T-helper 1 cell (primary cell): ENCODE measurements at places on chromosomes 6 and 20.
A peak's percentile ranks its signal among the peaks of the same experiment; 100 is the strongest.

DNA sequence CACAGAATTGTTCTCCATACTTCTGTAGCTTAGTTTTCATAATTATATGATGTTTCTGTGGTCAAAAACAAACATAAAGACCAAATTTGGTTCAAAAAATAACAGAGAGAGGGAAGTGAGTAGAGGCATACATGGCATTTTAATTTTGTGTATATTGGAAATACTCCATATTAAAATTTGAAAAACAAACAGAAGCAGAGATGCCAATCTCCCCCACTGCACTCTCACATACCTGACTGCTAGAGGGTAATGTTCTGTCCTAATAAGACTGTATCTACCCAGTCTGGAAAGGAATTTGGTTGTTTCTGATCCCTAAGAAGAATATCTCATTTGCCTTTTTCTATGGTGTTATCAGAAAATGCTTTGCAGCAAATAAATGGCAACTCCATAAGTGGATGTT lies 959.0 kb upstream of the FLRT3 start:
- DNase-seq: no peak

DNA sequence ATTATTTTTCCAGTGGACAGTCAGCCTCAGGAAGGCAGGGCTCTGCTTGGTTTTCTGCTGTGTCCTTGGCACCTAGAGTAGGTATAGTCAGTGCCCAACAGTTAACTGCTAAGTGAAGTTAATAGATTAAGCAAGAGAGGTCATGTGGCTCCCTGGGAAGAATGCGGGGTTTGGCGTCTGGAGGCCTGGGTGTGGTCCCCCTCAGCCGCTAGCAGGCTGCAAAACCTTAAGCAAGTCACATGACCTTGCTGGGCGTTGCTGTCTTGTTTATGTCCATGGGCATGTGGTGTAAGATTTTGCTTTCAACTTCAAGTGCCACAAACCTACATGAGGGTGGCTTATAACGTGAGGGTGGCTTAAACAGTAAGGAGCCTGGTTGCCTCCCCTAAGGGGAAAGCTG lies 75.5 kb upstream of the SCP2D1 start:
- no peak for DNase-seq

GRCh38 chr6:16108419-16108818 lies 20.5 kb upstream of the MYLIP start:
- no peak for DNase-seq

DNA sequence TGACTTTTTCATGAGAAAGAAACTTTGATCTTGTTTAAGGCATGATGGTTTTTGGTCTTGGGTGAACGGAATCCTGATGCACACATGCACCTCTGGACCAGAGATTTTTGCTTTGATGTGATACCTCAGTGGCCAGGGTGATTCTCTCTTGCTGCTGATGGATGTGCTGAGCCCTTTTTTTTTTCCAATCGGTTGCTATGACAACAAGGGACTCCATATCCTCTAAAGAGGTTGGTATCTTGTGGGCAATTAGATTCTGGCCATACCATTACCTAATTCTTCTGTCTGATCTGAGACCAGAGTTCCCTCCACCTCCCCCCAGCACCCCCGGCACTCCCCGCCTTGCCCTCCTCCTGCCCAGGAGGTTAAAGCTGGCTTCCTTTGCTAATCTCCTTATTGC lies 24.9 kb downstream of the PDYN start:
- no peak for DNase-seq

- DNase-seq: no peak
Measured at GRCh38 chr6:18262702-18263417, 1.5 kb downstream of the DEK start.

GRCh38 chr6:72639920-72640614 lies 18.2 kb downstream of the KCNQ5 start:
- DNase-seq: no peak

GRCh38 chr20:60540591-60540990 lies 582.4 kb downstream of the CDH26 start:
- DNase-seq: no peak

GRCh38 chr20:44001667-44002596 lies 87.3 kb downstream of the TOX2 start:
- peak; percentile 55 for DNase-seq

GRCh38 chr20:52190437-52191131 lies 995 bp downstream of the ZFP64 start:
- DNase-seq: peak; percentile 15

- no peak for DNase-seq
Measured at GRCh38 chr20:33679758-33680485, 5.7 kb upstream of the NECAB3 start.

- no peak for DNase-seq
Measured at GRCh38 chr6:131949909-131950766, 1.0 kb downstream of the CCN2 start.

DNA sequence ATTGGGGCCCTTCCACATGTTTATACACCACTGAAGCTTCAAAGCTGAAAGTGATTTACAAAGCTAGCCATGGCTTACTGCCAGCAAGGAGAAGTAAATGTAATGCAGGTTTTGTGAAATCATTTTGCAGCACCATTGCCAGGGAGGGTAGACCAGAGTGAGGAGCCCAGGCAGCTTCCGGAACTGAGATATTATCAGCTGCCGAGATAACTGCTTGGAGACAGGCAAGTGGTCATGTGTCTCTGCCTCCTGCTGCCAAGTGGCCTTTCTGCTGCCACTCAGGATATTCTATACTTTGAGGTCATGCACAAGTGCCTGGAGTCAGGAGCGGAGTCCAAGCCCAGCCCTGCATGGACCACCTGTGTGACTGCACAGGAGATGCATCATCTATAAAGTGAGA lies 160.2 kb downstream of the SYNDIG1 start:
- no peak for DNase-seq

DNA sequence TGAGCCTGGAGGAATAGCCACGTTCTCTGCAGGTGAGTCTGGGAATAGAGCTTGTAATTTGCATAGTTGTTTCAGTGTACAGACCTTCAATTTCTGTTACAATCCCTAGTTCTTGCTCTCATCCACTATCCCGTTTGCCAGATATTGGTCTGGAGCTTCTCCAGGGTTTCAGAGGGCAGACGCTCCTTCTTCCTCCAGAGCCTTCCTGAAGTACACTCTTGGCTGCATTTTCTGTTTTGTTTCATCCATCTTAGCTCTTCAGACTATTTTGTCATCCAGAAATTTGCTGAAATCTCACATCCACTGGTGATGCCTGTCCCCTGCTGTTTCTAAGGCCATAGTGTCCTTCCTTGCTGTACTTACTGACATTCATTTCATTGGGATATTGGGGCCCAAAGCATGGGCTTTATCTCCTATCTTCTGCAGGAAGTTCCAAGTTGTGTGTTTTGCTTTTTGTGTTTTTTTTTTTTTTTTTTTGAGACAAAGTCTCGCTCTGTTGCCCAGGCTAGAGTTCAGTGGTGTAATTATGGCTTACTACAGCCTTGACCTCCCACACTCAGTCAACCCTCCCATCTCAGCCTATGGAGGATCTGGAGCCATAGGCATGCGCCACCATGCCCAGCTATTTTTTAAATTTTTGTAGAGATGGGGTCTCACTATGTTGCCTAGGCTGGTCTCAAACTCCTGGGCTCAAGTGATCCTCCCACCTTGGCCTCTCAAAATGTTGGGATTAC lies 18.7 kb downstream of the CDS2 start:
- no peak for DNase-seq

- no peak for DNase-seq
Measured at GRCh38 chr20:37711994-37712964, 18.4 kb downstream of the CTNNBL1 start.

DNA sequence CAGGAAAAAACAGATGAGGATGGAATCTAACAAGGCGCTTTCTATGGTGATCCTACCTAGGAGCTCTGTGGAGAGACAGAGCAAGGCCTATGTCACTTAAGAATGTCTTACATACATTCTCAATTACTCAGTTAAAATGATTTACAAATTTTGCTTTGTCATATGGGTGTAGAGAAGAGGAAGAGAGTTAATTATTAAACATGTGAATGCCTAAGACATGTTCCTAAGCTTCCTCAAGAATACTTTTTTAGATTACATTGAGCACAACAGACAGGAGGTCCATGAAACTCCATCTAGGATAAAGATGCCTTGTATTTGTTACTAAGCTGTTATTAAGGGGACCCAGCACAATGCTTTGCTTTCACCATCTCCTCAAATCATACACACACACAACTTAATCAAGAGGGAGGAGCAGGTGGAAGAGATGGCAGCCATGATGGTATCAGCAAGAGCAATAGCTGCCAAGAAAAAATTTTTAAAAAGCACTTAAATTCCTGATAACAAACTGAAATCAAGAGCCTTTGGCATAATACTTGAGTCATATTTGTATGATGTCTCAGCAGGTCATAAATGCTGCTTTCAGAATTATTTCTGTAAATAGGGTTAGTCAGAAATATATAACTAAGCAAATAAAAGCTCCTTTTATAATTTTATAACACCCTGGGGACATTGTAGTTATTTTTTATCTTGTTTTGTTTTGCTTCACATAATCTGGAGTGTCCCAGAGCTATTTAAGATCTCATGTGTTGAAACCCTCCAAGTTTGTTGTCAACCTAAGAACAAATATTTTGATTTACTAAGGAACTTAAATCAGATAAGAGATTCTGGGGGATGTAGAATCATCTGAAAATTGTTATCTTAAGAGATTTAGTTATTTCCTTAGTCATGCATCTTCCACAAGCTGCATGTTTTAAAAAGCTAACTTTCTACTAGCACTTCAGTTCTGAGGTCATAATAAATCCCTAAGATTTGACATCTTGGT lies 70.0 kb upstream of the CD2AP start:
- DNase-seq: no peak

GRCh38 chr6:112990971-112991370 lies 643.8 kb downstream of the RFPL4B start:
- no peak for DNase-seq

- no peak for DNase-seq
Measured at GRCh38 chr20:59782986-59783640, 150.3 kb downstream of the SYCP2 start.

DNA sequence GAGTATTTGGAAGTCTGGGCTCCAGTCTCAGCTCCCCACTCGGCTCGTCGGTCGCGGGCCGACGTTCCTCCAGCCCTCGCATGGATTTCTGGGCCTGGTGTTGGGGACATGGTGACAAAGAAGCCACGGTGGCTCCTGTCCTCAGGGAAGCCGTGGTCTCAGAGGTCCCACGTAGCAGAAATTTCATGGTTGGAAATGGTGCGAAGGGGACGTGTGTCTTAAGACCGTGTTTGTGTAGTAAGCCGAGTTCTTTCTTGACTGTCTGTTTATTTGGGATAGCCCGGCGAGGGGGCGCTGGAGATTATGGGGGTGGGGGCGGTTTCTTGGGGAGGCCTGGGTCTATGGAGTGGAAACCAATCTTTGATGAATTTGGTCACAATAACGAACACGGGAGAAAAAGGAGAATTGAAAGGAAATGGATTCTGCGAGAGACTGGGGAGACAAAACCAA lies 23.5 kb upstream of the MAP3K7 start:
- no peak for DNase-seq

- DNase-seq: no peak
Measured at GRCh38 chr6:69825904-69826303, 29.1 kb upstream of the LMBRD1 start.

GRCh38 chr20:43363506-43363905 lies 94.2 kb upstream of the SRSF6 start:
- no peak for DNase-seq

DNA sequence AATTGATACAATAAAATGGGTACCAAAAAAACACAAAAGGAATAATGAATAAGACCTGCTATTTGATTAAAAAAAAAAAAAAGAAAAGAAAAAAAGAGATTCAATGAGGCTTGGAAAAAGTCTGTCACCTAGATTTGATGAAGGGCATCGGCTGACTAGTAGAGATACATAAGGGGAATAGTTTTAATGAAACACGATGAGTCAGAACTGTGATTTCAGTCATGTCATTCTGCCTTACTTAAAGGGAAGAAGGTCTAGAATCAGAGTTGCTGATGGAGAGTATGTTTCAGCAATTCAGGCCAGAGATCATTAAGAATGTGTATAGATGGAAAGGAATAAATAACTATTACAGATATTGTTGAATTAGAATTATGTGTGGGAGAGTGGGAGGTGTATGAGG lies 565.9 kb upstream of the RNF217 start:
- no peak for DNase-seq

DNA sequence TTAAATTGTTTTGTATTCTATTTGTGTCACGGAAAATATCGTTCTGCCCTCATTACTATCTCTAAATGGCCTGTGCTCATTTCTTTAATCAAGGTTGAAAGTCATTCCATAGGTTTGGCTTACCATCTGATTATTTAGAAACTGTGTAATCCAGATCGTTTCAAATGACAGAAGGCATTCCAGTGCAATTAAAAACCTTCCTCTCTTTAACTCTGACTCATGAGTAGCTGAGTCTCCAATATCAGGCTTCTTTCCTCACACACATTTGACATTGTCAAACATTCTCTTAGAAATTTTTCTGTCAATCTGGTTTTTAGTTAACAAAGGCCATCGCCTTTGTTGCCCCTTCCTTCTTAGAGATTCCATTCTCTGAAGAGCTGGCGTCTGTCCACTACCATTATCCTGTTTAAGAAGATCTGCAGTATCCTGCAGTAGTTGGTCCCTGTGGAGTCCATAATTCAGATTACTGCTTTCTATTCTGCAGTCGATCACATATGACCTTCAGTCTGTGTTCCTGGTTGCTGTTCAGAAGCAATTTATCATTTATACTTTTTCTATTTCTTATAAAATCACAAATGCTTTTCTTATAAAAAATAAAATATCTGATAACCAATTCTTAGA lies 3.9 kb upstream of the TRDN start:
- no peak for DNase-seq

DNA sequence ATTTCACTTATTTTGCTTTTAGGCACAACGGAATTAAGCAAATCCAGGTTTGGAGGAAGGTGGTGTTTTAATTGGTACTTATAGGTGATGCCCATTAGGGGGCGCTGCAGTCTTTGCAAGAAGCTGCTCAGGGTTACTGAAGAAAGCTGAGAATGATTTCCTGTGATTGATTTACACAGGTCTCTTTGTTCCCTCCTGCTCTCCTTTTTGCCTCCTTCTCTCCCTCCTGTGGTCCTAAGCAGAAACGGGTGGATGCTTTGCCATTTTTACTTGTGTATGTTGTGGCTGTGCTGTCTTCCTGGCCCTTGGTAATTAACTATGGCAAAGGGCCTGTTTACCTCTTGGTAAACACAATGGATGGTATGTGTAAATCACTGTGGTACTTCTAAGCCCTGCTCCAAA lies 97.8 kb downstream of the ANKS1A start:
- DNase-seq: peak; percentile 27

DNA sequence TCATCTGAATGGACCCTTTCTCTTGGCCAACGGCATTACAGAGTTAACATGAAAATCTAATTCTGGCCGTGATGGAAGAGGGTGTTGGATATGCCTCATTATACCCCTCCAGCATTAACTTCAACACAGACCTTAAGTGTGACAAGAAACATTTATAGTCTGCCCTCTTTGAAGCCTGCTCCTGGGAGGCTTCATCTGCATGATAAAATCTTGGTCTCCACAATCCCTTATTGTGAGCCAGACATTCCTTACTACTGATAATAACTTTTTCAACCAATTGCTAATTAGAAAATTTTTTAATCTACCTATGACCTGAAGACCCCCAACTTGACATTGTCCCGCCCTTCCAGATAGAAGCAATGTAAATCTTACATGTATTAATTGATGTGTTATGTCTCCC lies 9.3 kb upstream of the HBS1L start:
- DNase-seq: no peak
